GM13977 (cell line): ENCODE measurements at places on chromosomes 6 and 20.

- DNase-seq = no peak
These were observed 25.9 kb upstream of the AIG1 start for GRCh38 chr6:143034689-143035334.

DNA sequence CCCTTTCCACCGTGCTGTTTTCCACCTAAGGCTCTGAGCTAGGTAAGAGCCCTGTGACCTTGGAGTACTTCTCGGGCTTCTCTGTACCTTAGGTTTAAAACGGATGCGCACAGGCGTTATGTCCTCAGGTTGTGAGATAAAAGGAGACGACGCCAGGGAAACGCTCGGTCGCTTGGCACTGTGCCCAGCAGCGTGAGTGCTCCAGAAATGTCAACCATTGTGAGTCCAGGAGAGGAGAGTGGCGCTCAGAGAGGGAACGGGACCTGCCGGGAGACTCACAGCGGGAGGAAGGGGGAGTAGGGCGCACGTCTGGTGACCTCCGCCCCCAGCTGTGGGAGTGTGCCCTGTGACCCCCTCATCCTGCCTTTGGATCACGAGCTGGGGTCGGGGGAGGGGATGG lies 33.8 kb upstream of the SCRT2 start:
- DNase-seq = no peak

DNA sequence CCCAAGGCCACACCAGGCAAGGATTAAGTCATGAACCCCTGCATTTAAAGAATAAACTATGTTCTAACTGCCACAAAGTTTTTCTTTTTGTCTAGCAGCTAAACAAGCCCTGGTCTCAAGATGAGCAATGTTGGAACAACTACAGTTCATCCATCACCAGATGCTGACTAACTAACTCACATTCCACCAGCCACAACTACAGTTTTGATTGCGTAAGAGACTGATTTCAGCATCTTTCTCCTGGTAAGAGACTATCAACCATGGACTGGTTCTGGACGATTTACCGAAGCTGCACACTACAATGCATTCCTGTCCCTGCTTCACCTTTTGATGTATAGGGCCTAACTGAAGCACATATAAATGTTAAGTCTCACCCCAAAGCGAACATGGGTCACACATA lies 43.0 kb downstream of the F13A1 start:
- DNase-seq = no peak

DNA sequence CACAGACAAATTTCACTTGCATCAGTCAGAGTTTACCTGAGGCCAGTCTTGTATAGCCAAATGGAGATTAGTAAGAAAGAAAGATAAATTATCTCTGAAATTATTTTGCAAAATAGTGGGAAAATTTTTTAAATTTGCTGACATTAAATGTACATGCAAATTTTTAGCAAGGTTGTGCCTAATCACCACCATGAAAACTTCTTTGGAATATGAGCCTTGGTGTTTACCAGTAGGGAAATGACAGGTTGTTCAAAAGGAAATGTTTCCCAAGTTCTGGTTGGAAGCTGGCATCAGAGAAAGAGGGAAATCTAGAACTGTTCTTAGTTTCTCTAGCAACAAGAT lies 34.4 kb upstream of the LOC128125822 start:
- no peak for DNase-seq

GRCh38 chr6:83633149-83633548 lies 75.8 kb downstream of the SNAP91 start:
- no peak for DNase-seq

- no peak for DNase-seq
These were observed 10.0 kb downstream of the TXNDC5 start for GRCh38 chr6:7900621-7901020.

GRCh38 chr6:146397638-146398037 lies 146.0 kb upstream of the RAB32 start:
- no peak for DNase-seq
